Ecto neural progenitor cell (in vitro differentiated cells): ENCODE measurements at places on chromosomes 1 and 21.

GRCh38 chr21:45017039-45017960, 57.1 kb upstream of the ADARB1 start:
- DNase-seq = no peak

GRCh38 chr21:45997205-45997494, 15.6 kb downstream of the COL6A1 start:
- DNase-seq = no peak

DNA sequence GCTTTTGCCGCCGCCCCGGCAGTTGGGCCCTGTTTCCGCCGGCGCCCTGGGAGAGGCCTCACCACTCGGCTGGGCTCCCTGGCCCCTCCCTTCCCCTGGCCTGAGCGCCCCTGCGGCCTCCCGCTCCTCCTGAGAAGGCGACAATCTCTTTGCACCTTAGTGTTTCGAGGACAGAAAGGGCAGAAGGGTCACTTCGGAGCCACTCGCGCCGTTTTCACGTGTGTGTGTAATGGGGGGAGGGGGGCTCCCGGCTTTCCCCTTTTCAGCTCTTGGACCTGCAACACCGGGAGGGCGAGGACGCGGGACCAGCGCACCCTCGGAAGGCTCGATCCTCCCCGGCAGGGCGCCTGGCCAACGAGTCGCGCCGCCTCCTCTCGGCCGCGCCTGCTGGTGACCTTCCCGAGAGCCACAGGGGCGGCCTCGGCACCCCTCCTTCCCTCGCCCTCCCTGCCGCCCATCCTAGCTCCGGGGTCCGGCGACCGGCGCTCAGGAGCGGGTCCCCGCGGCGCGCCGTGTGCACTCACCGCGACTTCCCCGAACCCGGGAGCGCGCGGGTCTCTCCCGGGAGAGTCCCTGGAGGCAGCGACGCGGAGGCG, 432 bp upstream of the SIM2 start:
- DNase-seq = peak; percentile 71

GRCh38 chr1:173477286-173478093, at the start of gene PRDX6:
Gene PRDX6, plus strand, starts transcription at chr1:173477335. Its CDS starts 63 bp downstream, at chr1:173477398.
- DNase-seq = no peak

- peak; percentile 66 for DNase-seq
Measured at GRCh38 chr1:18955441-18956192, 859 bp downstream of the IFFO2 start.

DNA sequence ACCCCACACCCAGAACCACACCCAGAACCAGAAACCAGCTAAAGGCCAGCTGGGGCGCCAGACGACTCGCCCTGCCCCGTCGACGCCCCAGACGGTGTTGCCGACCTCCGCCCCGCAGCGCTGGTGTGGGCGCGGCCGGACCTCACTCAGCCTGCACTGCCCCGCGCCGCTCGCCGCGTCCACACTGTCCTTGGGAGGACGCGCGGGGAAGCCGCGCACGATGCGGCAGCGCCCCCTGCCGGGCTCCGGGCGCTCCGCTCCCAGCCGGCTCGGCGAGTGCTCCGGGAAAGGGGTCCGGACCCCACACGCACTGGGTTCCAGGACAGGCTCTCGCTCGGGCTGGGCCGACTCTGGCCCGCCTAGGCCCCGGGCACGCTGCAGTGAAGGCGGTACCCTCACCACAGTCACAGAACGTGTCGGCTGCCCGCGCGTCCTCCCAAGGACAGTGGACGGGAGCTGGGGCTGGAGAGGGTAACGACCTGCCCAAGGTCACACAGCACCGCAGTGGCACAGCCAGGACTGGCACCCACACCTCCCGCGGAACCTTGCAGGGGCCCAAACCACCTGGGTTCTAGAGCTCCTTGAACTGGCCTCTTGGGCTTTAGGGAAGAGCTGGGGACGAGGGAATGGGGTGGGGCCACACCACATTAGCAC, 90.2 kb downstream of the DMRTA2 start:
- peak; percentile 89 for DNase-seq

- no peak for DNase-seq
Measured at GRCh38 chr1:18668750-18669404, 38.2 kb downstream of the PAX7 start.

DNA sequence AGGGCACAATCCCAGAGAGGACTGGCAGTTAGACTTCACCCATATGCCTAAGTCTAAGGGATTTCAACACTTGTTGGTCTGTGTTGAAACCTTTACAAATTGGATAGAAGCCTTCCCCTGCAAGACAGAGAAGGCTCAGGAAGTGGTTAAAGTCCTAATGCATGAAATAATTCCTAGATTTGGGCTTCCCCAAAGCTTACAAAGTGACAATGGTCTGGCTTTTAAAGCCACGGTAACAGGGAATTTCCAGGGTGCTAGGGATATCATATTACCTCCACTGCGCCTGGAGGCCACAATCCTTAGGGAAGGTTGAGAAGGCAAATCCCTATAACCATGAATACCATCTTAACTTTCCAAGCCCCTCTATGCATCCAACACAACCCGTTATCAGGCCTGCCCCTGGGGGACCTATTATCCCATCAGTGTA, 3.3 kb upstream of the FMO4 start:
- no peak for DNase-seq

- DNase-seq = no peak
Measured at GRCh38 chr1:94098585-94099111, 22.3 kb downstream of the ABCA4 start.

DNA sequence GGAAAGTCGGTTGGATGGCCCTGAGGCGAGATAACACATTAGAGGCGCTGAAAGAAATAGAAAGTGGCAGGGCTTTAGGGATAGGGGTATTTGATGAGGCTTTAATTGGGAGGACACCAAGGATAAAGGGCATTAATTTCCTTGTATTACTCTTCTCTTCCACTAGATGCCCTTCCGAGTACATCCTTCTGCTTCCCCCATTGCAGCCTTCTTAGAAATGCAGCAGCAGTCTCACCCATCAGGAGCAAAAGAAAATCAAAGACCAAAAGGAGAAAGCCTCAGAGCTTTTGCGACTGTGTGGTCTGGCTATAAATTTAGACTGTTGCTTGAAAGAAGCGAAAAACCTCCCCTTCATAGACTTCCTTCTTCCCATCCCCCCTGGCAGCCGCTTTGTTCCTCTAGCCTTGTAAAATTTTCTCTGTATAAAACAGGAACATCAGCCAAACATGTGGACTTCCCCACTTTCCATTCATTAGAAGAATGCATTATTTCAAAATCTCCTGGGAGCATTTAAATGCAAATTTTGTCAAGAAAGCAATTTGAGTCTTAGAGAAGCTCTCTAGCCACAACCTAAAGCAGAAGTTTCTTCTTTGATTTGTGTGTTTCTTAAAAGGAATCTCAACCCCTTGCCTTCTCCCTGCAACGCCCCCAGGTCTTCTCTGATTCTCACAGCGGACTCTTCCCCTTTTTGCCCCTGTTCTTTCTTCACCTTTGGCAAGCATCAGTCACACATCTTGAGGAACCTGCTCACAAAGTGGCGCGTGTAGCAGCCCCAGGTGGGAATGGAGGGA, 76.6 kb downstream of the NDUFS5 start:
- DNase-seq = peak; percentile 54

DNA sequence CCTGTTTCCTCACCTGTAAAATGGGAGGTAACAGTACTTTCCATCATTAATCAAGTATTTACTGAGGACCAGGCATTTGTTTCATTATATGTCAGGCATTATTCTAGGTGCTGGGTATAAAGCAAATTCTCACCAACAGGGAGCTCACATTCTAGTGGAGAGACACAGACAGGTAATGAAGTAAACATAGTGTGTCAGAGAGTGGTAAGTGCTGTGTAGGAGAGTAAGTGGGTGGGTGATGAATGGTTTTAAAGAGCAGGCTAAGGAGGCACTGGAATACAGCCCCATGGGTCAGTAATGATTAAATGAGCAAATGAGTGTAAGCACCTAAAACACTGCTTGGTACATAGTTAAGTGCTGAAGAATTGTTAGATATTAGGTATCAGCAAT, 60.4 kb downstream of the DNTTIP2 start:
- no peak for DNase-seq

GRCh38 chr1:7373251-7373650, 397.8 kb upstream of the VAMP3 start:
- no peak for DNase-seq

DNA sequence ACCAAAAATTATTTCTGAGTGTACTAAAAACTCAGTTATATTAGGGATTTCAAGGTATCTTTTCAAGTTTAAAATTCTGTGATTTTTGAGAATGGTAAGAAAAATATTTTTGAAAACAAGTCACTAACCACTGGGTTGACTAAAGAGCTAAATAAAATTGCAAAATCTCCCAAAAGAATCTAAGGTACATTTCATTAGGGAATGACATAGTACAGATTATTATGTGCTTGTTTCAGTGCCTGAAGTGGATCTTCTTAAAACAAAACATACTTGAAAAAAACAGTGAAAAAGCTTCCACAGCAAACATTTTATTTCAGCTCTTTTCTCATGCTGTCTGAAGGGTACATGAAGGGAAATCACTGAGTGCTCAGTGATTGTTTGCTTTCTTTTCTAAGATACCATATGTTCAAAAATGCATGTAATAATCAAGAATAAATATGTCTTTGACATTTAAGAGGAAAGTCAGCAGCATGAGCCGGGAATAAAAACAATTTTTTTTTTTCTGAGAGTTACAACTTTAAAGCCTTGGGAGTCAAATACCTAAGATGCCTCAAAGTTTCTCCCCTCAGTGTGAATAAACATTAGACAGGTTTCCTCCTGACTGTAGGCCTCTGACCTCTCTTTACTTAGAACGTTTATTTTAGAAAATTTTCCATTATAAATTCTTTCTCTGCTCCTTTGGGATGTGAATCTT, 200.7 kb downstream of the KCNT2 start:
- no peak for DNase-seq

DNA sequence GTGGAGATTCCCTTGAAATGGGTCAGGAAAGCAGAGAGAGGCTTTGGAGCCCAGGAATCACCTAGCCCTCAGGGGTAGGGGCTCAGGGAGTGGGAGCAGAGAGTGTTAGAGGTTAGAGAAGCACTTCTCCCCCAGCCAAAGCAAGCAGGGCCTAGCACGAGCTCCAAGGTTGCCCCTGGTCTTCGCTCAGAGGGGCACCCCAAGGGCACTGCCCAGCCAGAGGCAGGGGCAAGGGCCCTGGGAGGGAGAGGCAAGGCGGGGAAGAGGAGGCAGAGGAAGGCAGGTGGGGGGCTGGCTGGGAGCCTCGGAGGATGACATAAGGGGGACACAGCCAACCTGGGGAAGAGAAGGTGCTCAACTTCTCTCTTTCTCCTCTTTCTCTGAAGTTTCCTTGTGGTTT, 71.9 kb downstream of the CASZ1 start:
- DNase-seq = no peak

- DNase-seq = no peak
Measured at GRCh38 chr21:23099185-23099584, 2101.0 kb downstream of the NCAM2 start.

GRCh38 chr21:33286076-33286475, 19.9 kb downstream of the IL10RB start:
- DNase-seq = no peak

DNA sequence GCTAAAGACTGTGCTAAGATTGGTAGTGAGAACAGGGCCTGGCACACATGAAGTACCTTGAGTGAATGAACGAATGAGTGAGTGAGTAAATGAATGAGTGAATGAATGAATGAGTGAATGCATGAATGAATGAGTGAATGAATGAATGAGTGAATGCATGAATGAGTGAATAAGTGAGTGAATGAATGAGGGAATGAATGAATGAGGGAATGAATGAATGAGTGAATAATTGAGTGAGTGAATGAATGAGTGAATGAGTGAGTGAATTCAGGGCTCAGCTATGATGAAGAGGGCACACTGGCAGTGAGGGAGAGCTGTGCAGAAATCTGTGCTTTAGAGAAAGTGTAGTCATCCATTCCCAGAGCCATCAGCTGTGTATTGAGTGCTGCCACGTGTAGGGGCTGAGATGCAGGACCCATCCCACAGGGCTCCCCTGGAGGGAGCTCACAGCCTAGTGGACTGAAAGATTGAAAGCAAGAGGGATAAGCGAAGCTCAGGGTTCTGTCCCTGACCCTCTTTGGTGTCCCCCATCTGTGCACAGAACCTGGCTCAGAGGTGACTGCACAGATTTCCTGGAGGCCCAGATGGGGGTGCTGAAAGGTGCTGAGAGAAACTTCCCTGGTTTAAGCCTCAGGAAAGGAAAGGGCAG, 217.9 kb upstream of the VAMP3 start:
- DNase-seq = no peak

DNA sequence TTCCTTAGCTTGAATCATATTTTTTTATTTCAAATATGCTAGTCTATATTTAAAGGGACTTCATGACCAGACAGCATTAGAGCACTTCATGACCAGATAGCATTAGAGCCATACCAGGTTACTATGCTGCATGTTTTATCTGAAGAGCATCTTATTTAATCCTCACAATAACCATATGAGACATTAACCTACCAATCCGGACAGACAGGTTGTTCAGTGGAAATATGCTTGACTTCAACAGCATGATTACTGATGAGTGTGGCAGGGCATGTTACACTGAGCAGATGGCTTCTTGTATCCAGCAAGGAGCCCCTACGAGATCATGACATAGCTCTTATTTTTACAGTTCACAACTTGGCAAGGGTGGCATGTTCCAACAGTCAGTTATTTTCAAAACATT, 85.0 kb upstream of the KCTD3 start:
- no peak for DNase-seq

DNA sequence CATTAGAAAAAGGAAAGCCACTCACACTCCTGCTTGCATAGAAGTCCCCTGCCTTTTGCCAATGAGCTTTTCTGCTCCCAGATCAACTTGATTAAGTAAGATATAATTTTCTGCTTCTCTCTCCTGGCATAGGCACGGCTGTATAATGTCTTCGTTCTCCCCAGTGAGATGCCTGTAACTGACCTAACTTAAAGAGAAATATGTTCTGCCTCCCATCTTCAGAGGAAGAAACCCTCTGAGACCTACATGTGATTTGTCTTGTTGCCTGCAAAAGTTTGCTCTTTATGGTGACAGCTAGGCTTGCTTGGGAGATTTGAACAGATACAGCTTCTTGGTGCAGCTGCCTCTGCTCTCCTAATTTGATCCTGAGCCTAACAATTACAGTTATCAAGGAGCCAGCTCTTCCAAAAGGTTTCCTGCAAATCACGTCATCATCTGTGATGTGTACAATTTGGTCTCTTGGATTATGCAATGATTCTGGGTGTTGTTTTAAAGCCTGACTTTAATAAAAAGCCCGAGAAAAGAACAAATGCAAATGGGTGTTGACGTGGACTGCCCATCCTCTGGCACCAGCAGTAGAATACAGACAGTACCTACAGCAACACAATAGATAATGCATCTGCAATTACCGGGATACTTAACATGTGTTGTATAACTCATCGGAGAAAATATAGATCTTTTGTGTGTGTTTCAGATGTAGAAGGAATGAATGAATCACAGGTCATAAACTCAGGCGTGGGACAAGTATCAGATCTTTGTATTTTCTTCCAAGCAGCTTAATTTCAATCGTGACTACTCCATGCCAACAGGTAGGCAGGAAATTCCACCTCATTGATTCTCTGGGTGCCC, 76.2 kb upstream of the KAZN start:
- no peak for DNase-seq

- no peak for DNase-seq
Measured at GRCh38 chr1:222058249-222058648, 316.4 kb upstream of the DUSP10 start.

GRCh38 chr1:9782116-9782751, 41.5 kb downstream of the CLSTN1 start:
- DNase-seq = no peak

- DNase-seq = no peak
Measured at GRCh38 chr21:45737485-45738166, 94.1 kb downstream of the PCBP3 start.

- no peak for DNase-seq
Measured at GRCh38 chr21:42461185-42461520, 34.9 kb downstream of the RSPH1 start.

GRCh38 chr21:45378258-45378966, 26.6 kb upstream of the COL18A1 start:
- DNase-seq = no peak
